ENCODE measurements at places on chromosomes 2 and 18.

DNA sequence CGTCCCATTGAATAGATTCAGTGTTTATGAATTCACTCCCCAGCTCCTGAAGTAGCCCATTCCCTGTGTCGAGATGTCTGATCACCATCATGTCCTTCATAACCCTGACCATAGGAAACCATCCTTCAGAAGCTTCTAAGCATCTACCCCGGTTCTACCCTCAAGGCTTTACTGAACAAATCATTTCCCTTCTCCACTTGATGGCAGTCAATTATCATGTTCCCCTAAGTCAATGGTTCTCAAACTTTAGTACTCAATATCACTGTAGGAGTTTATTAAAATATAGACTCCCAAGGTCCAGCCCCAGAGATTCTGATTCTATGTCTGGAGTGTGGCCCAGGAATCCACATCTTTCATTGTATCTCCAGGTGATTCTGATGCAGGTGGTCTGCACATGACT, 228.4 kb upstream of the SP5 start:
- no peak for DNase-seq

GRCh38 chr2:25545899-25546298, 127.5 kb downstream of the DTNB start:
- DNase-seq = no peak

DNA sequence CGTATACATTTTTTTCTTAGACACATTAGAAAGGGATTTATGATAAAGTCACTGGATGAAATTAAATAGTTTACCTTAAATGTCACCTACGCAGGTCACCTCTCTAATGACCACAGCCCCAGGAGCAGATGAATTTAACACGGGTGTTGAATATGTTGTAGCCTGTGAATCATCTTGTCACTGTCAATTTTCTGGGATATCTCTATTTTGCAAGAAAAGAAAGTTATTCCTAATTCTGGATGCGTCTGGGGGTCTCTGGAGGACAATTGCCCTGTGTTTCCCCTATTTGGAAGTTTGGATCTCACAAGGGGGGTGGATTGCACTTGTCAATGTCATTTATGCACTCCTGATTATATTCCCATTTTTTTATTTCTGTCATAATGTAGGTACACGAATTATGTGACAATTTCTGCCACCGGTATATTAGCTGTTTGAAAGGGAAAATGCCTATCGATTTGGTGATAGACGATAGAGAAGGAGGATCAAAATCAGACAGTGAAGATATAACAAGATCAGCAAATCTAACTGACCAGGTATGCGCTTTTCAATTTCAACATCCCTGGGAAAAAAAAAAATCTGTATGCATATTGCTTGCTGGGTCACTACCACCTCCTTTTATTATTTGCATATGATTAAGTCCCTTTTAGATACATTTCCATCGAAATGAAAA, 7.7 kb downstream of the MEIS1 start:
- peak; percentile 34 for DNase-seq

- DNase-seq = no peak
Observed at GRCh38 chr2:101432411-101433181, 42.3 kb downstream of the RFX8 start.

DNA sequence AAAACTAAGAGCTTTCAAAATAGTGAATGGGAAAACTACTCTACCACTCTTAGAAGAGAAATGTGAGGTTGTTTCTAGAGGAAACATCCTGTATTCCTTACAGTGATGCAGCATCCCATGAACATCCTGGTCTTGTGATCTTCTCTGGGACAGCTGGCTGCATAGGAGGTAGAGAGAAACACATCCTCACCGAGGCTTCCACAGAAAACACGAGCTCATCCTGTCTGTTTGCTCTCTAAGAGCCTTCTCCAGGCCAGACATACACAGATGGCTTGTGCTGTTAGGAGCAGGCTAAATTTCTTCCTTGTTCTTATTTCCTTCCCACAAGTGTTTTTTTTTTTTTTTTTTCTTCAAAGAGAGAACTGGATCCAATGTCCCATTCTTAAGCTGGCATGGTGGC, 14.7 kb upstream of the FZD7 start:
- no peak for DNase-seq

- no peak for DNase-seq
Observed at GRCh38 chr18:49399003-49399402, 61.4 kb downstream of the DYM start.

DNA sequence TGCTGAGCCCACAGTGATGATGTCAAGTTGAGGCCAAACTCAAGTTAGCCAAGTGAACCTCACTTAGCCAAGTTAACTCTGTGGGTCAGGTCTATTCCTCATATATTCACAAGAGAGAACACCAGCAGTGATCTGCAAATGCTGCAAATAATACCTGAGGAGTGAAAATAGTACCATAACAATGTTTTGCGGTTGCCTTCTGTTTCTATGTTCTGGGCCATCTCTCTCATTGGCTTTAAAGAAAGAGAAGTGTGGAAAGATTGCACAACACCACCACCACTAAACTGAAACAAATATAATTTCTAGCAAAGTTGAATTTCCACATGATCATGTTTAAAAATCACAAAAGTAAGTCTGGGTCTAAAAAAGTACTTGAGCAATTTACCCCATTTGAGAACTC, 211.1 kb upstream of the GALNT5 start:
- DNase-seq = no peak

GRCh38 chr2:84906900-84907714, 1.7 kb downstream of the TMSB10 start:
- DNase-seq = peak; percentile 51

GRCh38 chr2:100017633-100018032, 124.8 kb downstream of the AFF3 start:
- DNase-seq = no peak

DNA sequence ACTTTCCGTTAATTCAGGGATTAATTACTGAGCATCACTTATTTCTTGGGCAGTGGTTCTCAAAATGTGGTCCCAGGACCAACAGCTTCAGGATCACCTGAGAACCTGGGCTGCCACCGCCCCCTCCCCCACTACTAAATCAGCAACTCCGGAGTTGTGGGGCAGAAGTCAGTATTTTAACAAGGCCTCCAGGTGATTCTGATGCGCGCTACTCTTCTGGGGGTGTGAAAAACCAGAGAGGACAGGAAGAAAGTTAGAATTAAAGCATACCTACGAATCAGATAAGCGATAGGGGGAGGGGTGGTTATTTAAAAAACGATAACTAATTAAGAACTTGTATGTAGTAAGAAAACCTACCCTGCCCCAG, 319 bp downstream of the ZSCAN30 start:
- no peak for DNase-seq

DNA sequence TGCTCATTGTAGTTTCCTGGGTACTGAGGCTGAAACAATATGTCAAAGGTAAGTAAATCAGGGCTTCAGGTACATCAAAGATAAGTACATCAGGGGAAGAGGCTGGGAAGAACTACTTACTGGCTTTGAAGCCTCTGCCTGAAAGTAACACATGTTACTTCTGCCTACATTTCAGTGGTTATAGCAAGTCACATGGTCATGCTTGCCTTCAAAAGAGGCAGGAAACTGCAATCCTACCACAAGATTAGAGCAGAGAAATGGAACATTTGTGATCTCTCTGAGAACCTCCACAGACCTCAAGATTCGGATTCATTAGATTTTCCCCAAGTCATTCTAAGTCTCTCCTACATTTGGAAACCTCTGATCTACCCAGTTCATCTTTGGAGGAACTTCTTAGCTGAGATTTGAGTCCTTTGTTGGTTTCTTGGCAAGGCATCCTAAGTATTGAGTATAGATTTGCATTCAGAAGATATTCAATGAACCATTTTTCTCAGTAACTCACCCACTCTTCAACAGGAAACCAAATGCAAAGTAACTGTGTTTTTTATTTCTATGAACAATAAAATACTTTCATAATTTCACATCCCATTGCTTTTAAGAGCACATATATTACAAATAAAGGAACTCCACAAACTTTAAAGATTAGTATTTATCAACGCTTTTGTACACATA, 48.5 kb upstream of the CCDC195 start:
- DNase-seq = no peak

GRCh38 chr2:214014551-214015220, 396.2 kb upstream of the VWC2L start:
- no peak for DNase-seq

DNA sequence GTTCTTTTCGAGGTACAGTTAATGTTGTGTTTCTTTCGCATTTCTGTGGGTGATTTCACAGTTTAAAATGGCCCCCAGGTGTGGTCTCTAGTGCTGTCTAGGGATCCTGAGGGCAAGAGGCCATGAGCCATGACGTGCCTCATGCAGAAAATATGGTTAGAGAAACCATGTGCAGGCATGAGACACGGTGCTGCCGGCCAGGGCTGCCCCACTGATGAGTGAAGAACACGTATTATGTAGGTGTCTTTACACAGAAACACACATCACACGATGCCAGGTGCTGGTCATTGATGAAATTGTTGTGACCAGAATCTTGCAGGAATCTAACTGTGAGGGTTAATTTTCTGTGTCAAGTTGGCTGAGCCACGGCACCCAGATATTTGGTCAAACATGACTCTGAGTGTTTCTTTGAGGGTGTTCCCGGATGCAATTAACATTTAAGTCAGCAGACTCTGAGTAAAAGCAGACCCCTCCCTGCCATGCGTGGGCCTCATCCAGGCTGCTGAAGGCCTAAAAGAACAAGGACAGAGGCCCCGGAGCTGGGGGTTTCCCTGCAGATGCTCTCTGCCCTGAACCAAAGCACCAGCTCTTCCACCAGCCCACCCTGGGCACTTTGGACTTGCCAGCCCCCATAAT, 463.0 kb upstream of the MYT1L start:
- DNase-seq = no peak

DNA sequence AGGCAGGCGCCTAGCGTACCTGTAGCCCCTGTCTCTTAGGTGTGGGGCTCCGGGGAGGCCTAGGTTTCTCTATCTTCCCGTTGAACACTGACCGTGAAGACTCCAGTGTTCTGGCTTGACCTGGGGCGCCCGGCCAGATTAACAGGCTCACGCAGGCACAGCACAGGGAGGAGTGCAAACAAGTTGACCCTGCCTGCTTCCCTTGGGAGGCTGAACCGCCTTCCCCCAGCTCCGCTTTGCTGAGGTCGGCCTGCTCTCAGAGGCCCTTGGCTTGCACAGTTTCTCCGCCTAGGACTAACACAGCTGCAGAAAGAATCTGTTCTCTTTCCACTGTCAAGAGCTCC, 567 bp downstream of the PCYOX1 start:
- no peak for DNase-seq

- DNase-seq = no peak
Observed at GRCh38 chr18:76658627-76659026, 163.6 kb upstream of the ZNF516 start.

DNA sequence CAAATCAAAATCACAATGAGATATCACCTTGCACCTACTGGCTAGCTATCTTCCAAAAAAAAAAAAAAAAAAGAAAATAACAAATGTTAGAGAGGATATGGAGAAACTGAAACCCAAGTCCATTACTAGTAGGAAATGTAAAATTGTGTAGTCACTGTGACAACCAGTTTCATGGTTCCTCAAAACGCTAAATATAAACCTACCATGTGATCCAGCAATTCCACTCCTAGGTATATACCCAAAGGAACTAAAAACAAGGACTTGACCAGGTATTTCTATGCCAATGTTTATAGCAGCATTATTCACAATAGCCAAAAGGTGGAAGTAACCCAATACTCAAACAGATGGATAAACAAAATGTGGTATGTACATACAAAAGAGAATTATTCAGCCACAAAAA, 11.7 kb upstream of the SCRN3 start:
- DNase-seq = no peak

- peak; percentile 36 for DNase-seq
Observed at GRCh38 chr2:80073134-80073561, 231.4 kb downstream of the LRRTM1 start.

DNA sequence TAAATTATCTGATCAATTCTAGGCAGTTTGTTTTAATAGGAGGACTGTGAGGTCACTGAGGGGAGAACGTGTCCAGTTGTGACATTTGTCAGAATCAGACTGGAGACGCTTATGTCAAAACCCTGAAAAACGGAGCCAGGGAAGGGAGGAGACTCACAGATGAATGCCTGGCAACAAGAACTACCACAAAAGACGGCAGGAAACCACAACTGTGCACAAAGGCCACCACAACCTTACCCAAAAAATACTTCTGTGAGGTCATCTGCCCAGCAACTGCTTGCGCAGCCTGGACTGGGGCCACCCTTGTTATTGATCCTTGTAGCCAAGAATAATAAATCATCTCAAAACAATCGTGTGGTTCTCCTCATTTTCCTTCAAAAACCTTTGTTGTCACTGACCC, 173.0 kb upstream of the ALKAL2 start:
- no peak for DNase-seq

DNA sequence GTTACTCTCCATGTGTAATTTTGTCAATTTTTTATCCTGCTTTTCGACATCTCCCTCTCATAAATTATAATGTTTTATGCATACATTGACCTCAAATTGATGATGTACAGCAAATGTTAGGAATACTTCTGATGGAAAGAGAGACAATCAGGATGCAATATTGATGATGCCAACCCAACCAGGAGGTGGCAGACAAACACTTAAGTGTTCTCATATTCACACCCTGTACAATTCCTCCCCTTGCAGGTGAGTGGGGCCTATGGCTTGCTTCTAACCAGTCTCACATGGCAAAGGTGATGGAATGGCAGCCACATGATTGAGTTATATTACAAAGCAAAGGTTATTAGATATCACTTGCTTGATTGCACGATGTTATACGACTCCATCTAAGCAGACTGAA, 594.3 kb upstream of the REG3G start:
- no peak for DNase-seq

DNA sequence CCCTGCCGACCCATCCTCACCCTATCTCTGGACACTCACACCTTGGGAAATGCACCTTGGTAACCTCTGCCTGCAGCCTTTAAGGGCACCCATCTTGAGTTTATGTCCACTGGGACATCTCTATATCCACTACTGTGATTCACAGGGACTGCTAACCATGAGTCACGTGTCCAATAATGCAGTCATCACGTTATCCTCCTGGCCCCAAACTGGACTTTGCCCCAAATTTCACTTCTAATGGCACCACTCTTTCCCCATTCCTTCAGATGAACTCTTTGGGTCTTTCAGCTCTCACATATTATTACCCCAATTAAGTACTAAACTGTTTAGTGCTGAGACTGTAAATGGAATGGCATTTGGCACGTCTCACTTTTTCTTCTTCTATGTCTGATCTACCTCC, 71.2 kb upstream of the TMEM200C start:
- DNase-seq = no peak

DNA sequence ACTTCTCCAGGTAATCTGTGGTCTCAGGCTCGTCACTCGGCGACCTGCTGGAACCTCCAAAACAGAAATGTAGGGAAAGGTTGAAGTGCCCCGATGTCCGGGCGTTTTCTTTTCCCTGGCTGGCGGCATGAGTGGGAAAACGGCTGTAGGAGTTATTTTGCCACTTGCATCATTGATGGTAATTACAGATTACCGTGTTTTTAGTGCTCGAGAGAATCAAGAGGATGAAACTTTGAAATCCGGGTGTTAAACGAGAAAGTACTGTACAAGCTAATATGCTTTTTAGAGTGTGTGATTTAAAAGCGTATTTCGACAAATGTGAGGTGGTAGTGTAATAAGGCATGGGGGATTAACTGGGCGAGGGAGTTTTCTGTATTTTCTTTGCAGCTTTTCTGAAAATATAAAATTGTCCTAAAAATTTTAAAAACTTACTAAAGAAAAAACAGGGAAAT, 819 bp downstream of the GRHL1 start:
- no peak for DNase-seq

GRCh38 chr2:229330952-229331351, 59.9 kb upstream of the PID1 start:
- DNase-seq = no peak

Data from right kidney (tissue), 9 donors.